ENCODE measurements at places on chromosomes 6 and 20.

DNA sequence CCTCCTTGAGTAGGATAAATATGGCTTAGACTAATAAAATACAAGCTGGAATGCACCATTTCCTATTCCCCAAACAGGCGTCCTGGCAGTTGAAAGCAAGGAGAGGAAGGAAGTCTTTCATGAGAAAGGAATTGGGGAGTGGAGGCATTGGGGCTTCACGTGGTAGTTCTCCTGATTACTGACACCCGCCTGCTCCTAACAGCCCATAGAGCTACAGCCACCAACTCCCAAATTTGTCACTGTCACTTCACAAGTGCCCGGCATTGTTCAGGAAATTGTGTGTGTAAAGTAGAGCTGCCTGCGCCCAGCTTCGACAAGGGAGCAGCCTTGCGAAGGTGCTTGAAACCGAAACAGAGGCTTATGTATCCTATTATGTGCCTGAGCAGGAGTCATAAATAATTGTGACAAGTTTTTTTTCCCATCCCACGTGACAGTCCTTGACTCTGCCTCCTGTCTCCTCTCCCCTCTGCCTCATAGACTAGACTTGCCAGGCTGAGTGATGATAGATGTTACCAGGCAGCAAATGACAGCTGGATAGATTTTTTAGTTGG, 301.7 kb upstream of the ZFP64 start:
- DNase-seq, result no peak

DNA sequence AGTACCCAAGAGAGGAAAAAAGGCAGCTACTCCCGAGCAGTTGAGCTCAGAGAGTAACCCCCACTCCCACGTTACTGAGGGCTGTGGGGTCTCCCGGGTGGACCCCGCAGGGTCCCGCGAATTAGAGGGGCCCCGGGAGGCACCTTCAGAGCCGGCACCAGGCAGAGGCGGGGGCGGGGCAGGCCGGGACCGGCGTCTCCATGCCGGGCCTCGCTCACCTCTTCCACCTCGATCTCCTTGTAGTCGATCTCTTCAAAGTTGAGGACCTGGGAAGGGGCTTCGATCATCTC, 381 bp downstream of the MAP3K7 start:
- DNase-seq, result no peak

- no peak for DNase-seq
Observed at GRCh38 chr6:42834056-42834455, 45.4 kb upstream of the RPL7L1 start.

DNA sequence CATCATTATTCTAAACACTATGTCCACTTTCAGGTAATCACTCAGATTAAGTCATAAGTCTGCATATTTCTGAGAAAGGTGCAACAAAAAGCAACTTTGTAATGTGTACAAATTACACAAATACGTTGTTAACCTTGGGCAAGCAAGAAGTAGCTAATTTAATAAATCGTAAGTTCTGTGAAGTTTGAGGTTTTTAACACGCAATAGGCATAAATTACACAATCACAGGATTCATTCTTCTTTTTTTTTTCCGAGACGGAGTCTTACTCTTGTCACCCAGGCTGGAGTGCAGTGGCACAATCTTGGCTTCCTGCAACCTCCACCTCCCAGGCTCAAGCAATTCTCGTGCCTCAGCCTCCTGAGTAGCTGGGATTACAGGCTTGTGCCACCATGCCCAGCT, 57.2 kb upstream of the F13A1 start:
- DNase-seq, result no peak

DNA sequence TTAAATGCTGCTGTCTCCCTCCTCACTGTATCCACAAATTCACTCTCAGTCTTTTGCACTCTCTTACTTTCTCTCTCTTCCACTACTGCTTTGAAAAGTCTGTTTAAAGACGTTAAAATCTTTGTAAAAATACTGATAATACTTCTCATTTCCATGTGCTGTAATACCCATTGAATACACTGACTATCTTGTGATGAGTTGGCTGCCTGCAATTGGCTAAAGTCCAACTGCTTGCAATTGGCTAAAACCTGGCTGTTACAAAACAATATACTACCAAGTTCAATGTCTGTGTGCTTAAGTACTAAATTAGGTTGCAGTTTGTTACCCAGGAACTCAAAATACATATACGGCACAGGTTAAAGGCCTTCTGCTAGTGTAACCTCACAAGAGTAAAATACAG, 264.8 kb downstream of the THBS2 start:
- no peak for DNase-seq

DNA sequence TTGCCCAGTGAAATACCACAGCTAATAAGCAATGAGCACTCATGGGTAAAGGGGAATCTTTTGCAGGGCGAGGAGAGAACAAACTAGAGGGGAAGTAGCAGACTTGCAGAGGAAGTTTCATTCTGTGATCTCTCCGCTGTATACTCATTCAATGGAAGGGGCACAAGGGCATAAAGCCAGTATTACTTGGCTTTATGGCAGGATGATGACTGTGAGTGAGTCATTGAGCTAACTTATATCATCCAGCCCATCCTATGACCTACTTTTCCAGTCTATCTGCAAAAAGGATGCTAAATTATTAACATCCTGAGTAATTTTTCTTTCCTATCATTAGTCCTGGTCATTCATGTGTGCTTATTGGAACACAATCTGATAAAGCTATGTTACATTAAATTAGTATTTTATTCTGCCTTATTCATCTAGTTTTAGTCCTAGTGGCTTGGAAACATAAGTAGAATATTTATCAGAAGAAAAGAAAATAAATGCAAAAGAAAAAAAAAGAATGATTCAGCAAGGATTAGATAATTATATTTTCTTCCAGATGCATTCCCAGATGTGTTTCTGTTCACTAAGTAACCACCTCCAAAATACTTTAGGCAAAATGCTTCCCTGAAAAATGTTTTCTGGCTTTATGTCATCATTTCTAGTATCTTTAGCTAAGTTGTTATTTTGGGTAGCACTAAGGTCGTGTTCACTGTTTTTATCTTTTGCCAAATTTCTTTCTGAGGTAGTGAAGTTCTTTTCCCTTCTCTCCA, 471.7 kb downstream of the CDKAL1 start:
- no peak for DNase-seq

DNA sequence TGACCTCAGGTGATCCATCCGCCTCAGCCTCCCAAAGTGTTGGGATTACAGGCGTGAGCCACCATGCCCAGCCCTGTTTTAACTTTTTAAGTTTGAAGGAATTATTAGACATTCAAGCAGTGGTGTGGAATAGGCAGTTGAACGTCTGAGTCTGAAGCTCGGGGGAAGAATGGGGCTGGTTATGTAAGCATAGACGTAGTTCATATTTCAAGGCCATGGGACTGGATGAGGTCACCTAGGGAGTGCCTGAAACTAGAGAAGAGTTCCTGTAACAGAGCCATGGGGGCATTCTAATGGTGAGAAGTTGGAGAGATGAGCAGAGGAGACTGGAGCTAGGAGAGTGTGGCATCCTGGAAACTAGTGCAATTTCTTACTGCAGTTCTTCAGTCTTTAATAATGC, 6.4 kb downstream of the CDKAL1 start:
- no peak for DNase-seq

DNA sequence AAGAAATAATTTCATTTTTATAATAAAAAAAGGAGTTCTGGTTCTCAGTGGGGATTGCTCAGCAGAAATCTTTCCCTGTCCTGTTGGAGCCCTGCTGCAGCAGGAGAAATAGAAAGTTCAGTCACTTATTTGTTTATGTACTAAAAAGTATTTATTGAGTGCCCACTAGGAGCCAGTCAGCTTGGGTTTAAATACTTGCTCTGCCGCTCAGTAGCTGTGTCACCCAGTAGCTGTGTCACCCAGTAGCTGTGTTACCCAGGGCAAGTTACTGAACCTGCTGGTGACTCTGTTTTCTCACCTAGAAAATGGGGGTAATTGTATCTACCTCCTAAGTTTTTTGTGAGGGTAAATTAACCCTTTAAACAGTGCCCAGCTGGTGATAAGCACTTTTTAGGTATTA, 32.9 kb downstream of the FOXF2 start:
- DNase-seq, result no peak

- DNase-seq, result no peak
Observed at GRCh38 chr20:44050925-44051660, 135.9 kb downstream of the JPH2 start.

- no peak for DNase-seq
Observed at GRCh38 chr6:55979526-55979925, 104.1 kb upstream of the BMP5 start.

GRCh38 chr6:53424300-53424699, 75.5 kb upstream of the ELOVL5 start:
- no peak for DNase-seq

GRCh38 chr20:32558526-32558925, 26.6 kb downstream of the NOL4L start:
- DNase-seq, result no peak

GRCh38 chr6:76166297-76166696, 93.8 kb upstream of the IMPG1 start:
- no peak for DNase-seq

GRCh38 chr6:163962627-163963117, 548.2 kb downstream of the QKI start:
- DNase-seq, result no peak

DNA sequence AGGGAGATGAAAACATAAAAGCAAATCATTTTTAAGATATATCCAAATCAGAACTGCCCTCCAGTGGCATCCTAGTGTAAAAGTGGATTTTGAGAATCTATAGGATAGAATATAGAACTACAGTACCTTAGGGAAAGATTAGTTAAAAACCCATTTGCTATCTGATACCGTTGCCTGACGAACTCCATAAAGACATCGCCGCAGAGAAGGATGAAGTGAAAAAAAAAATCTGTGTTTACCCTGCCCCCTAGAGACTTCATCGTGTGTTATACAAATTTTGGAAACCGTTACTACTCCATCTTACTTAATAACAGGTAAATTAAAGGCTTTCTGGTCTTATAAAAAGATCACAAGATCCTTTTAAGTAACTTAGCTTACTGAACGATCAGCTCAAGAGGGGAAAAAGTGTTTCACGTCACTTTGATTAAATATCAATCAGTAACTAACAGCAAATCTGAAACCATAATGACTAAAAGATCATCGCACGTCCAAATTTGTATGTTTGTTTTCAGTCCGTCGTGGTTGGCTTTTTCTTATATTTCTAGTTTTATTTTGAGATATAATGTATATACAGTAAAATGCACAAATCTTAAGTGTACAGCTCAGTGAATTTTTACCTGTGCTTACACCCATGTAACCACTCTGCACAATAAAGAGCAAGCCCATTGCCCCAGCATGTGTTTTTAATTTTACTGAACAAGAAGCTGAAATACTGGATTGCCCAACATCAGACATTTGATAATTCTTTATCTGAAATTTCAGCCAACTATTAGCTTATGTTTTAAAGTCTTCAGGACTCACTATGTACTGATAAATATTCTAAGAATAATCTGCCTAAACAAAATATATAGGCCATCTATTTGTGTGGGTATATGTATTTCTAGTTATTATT, 881 bp upstream of the MCM3 start:
- DNase-seq, result no peak

DNA sequence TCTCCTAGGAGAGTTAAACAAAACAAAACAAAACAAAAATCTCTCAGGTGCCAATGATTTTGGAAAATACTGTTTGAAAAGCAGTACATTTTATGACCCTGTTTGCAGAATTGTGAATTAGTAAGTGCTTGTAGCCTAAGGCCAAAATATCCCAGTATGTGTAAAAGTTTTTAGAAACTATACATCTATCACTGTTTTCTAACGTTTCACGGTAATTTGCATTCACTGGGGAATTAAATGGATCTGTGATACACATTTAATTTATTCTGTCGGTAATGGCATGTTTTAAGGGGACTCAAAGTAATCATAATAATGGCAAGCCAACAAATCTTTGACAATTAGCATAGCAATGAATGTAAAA, 95.6 kb upstream of the FAM184A start:
- DNase-seq, result no peak

GRCh38 chr20:4820806-4821518, 99.3 kb downstream of the PRND start:
- DNase-seq, result no peak

GRCh38 chr6:3421791-3422434, 34.9 kb downstream of the SLC22A23 start:
- DNase-seq, result no peak

DNA sequence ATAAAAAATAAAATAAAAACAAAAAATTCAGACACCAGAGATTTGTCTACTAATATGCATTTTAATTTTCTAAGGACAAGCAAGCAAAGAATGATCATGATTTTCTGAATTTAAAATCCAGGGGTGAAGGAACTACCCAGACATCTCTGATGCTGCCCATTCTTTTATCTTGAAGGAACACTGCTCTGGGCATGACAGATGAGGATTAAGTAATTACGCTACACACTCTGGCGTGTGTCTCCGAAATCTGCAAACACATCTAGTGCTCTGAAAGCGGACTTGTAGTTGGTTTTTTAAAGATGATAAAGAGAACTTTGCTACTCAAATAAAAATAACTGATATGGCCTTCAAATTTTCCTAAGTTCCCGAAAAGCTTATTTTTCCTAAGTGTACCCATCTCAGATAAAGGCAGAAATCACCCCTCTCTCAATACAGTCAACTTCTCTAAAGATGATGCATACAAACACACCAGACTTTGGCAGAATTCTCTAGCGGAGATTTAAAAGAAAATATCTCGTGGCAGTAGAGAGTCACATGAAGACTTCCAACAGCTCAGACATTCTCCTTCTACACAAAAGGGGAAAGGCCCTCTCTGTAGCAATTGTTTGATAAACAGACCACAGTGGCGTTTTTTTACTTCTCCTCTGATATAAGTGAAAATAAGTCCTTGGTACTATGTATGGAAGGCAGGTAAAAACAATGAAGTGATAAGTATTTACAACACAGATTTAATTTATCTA, 133.8 kb downstream of the BACH2 start:
- no peak for DNase-seq

DNA sequence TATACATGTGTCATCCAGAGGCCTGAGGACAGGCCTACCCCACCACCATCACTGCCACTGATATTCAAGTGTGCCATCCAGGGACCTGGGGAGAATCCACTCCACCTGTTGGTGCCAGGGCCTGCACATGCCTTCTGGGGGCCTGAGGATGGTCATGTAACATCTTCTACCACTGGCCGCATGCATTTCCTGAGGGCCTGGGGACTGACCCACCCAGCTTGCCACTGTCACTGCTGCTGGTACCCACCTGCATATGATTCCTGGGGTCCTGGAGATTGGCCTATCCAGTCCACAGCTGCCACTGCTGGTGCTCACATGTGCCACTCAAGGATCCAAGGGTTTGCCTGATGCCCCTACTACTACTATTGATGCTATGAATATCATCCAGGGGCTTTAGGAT, 184.3 kb upstream of the SYNCRIP start:
- DNase-seq, result no peak

GRCh38 chr6:125169058-125169457, 15.5 kb downstream of the TPD52L1 start:
- no peak for DNase-seq

Data from stimulated activated CD4-positive, alpha-beta T cell treated with anti-CD3 and anti-CD28 coated beads, Interleukin-12 subunit alpha, Interleukin-12 subunit beta, amount 100 ng/mL, for 24 hours (primary cell).